ENCODE measurements at places on chromosomes 5 and 9. TPM values are rescaled to one million over a fixed set of nuclear protein-coding genes. Genes with fewer than 3 reads are reported as not detected.

OTULINL gene
- total RNA-seq = 0.50 TPM

PTGS1 gene
- total RNA-seq = 39.4 TPM

MATR3 gene
- total RNA-seq = 372 TPM

PRDM9 gene
- total RNA-seq = not detected

DAPK1 gene
- total RNA-seq = 63.7 TPM

GLT6D1 gene
- not detected for total RNA-seq

LCN9 gene
- total RNA-seq = not detected
